ENCODE measurements at places on chromosomes 16 and 17.

DNA sequence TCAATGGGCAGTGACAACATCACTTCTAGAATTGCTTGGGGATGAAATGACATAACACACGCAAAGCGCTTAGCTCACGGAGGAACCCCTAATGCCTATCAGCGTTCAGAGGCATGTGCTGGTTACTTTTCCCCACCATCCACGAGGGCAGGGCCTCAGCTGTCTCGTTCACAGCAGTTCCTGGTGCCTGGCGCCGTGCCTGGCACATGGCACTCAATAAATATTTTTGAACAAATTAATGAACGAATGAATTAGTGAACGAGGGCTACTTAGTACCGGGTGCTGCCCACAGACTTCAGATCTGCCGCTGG is 14.1 kb upstream of the CIBAR2 start:
- no peak for DNase-seq

DNA sequence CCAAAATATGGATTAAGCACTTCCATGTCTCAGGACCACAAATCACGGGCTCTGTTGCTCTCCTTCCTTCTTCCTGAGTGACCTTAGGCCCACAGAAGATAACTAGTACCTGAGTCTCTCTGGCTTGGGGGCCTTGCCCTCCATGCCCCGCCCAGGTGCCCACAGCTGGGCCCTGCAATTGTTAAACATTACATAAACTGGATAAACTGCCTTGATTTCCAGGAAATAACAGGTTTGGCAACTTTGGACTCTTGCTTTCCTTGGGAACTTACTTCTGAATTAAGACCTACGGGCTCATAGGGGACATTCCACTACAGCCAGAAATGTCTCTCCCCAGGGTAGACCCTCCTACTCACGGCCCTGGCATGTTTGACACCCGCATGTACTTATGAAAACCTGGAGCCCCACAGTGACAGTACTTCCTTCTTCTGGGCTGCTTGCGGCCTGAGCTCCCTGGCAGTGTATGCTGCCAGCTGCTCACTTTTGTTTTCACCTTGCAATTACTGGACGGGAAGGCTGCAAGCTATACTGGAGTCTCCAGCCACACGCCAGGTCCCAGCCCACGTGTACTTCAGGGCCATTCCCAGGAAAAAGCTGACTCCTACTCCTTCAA is 2.3 kb upstream of the UBALD2 start:
- DNase-seq: no peak

DNA sequence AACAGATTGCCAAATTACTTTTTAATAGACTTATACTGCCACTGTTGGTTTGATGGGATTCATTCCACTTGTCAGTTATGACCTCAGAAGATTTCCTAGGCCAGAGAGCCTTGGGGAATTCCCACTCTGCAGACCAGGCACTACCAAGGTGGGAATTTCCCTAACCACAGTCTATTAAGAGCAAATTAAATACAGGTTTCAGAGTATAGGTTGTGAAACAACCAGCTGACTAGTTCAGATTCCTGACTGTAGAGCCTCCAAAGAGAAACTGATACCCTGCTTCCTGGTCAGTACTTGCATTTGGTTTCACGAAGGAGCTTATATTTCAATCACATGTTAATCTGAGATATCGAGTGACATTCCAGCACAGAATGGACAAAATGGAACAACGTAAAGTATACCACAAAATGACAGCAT is 186.5 kb downstream of the STX8 start:
- DNase-seq: peak; percentile 14

GRCh38 chr17:75036643-75037268 is 10.0 kb downstream of the ATP5PD start:
- peak; percentile 92 for DNase-seq

DNA sequence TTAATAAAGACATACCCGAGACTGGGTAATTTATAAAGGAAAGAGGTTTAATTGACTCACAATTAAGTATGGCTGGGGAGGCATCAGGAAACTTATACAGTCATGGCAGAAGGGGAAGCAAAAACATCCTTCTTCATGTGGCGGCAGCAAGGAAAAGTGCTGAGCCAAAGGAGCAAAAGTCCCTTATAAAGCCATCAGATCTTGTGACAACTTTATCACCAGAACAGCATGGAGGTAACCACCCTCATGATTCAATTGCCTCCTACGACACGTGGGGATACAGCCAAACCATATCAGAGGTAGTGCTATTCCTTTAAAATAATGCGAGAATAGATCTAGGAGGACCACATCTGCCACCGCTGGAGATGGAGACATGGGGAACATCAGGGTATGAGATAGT is 9.0 kb downstream of the C16orf54 start:
- DNase-seq: no peak

DNA sequence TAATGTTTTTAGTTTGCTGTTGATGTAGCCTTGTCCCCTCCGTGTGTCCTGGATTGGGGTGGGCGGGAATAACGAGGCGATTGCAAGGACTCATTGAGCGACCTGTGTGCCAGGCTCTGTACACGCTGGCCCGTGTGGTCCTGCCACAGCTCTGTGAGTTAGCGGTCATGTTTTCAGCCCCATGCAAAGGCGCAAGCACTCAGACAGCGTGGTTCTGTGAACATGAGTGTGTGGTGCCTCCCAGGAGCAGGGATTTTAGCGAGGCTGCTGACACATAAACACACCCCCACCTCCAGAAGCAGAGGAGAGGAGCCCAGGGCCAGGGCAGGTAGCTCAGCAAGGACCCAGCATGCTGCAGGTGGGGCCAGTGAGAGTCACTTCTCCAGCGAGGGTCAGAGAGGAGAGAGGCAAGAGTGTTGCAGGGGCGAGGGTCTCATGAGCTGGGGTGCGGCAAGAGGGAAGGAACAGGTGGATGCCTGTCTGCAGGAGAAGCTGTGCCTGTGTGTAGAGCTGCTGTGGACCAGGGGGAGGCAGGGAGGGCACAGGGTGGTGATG is 115.3 kb downstream of the OR1D5 start:
- no peak for DNase-seq

DNA sequence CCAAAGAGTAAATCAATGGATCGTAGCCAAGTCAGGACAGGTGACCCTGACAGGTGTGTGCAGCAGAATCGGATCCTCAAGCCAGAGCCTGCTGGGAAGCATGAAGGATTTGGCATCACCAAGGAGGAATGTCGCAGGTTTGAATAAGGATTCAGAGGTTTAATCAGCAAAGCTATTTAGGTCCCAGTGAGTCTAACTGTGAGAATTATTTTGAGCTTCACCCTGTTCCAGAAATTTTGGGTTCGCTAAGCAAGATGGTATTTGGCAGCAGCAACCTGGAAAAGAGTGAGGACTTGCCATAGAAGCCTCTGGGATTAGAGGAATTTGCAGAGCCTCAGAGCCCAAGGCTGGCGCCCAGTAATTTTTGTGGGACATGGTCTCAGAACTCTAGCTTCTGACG is 173.0 kb downstream of the CCDC182 start:
- DNase-seq: no peak

GRCh38 chr17:60146206-60146605 is 3.6 kb upstream of the CA4 start:
- DNase-seq: no peak

DNA sequence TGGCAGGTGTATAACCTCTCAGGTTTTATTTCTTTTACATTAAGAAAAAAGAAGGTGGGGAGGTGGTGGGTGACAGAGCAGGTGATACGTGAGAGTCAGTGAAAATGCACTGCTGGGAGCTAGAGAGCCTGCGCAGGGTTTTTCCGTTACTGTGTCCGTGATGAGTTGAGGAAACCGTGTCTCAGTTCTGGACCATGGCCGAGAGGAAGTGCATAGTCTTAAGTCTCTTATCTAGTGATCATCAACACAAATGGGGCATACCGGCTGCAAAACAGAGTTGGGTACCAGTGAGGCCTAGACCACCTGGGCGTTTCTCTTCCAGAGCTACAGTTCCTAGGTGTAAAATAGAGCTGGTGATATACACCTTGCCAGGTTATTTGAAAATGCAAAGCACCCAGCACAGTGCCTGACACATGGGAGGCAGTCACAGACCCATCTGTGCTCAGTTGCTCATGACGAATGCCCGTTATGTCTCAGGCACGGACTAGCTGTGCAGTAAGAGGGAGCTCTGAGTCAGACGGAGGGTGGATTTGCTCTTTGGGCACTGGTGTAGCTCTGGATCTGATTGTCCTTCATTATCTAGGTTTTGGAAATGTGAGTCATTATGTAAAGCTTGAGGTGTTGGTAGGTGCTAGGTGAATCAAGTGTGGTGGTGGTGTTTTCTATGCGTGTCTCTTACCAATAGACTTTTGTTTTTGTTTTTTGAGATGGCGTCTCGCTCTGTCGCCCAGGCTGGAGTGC is 60.9 kb downstream of the RPTOR start:
- peak; percentile 20 for DNase-seq

DNA sequence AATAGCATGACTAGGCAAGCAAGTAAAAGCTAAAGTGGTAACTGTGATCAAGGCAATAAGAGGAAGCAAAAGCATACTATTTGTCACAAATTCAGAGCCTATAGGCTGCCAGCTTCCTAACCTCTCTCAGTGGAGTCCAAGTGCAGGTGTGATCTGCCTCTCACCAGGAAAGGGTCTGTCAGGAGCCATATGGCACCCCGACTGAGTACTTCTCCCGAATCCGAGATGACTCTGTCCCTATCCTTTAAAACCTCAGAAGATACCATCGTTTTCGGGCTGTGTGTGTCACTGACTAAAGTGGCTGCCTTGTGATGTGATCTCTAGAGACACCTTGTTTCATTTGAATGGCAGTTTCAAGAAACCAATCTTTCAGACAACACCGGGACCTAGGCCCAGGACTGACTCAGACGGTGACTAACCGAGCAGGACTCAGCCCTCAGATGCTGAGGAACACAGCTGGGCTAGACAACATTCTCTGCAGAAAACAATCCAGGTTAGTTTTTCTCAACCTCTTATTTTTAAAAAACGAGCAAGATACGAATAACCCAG is 63.6 kb downstream of the SMG6 start:
- DNase-seq: no peak

DNA sequence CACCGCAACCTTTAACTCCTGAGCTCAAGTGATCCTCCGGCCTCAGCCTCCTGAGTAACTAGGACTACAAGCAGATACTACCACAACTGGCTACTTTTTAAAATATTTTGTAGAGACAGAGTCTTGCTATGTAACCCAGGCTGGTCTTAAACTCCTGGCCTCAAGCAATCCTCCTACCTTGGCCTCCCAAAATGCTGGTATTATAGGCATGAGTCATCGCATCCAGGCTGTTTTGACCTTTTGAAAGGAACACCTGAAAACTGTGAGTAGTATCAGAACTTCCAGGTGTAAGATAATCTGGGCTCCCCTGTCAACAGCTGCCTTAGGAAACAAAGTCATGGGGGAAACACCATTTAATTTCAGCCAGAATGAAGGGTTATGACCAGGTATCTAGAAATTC is 77.5 kb downstream of the CYTH1 start:
- no peak for DNase-seq

DNA sequence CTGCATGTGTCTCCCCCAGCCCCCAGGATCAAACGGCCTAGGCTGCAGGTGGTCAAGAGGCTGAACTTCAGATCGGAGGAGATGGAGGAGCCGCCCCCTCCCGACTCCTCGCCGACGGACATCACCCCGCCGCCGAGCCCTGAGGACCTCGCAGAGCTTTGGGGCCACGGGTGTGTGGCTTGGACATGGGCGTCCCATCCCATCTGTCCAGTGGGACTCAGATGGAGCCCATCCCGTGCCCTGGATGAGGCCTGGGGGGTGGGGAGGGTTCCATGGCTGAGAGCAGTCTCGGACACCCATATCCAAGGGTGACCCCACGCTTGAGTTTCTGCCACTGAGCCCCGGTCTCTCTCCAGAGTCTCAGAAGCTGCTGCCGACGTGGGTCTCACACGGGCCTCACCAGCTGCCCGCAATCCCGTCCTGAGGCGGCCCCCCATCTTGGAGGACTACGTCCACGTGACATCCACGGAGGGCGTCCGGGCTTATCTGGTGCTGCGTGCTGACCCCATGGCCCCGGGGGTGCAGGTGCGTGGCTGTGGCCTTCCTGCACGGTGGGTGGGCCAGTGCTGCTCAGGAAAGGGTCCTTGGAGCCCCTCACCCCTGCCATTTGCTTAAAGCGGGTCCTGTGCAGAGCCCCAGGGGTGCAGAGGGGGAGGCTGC is 901 bp downstream of the CHTF18 start:
- DNase-seq: no peak

GRCh38 chr17:64016231-64016784 is 4.1 kb downstream of the ICAM2 start:
- no peak for DNase-seq

DNA sequence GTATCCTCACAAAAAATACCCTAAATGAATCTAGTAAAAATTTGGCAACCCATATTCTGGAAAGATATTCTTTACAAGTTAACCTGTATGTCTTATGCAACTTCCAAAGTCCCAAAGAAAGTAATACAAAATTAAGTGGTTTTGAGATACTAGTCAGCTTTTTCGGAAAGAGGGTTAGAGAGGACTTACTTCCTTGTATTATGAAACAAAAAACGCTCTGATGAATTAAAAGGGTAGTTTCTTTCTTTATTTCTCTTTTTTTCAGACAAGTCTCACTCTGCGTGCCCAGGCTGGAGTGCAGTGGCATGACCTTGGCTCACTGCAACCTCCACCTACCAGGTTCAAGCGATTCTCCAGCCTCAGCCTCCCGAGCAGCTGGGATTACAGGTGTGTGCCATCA is 51.6 kb downstream of the KANSL1 start:
- no peak for DNase-seq

DNA sequence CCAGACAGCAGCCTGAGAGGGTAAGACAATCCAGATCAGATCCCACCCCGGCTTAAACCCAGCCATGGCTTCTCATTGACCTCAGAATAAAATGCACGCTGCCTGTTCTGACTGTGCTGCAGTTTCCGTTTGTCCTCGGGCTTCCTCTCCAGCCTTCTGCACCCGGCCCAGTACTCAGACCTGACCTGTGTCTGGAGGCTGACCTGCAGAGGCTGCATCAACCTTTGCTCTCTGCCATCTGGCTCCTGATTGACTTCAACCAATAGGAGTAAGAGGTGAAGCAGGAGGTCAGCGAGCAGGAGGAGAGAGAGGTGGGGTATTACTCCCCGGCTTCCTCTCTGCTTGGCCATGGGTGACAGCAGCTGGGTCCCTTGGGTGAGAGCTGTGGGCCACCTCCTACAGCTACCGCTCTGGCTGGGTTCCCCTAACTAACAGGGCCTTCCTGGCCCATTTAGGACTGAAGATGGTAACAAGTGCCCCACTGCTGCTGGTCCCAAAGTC is 46.7 kb downstream of the C16orf82 start:
- no peak for DNase-seq

Measured in CD4-positive, alpha-beta T cell treated with Interferon alpha-2 for 1 hour (primary cell).